WTC11 (cell line): ENCODE measurements at places on chromosomes 5 and 9.
A peak's percentile ranks its signal among the peaks of the same experiment; 100 is the strongest.

- DNase-seq = no peak
These were observed 8.1 kb upstream of the TSPAN17 start for GRCh38 chr5:176639208-176639607.

GRCh38 chr9:94807556-94807955 is 81.1 kb downstream of the AOPEP start:
- no peak for DNase-seq

DNA sequence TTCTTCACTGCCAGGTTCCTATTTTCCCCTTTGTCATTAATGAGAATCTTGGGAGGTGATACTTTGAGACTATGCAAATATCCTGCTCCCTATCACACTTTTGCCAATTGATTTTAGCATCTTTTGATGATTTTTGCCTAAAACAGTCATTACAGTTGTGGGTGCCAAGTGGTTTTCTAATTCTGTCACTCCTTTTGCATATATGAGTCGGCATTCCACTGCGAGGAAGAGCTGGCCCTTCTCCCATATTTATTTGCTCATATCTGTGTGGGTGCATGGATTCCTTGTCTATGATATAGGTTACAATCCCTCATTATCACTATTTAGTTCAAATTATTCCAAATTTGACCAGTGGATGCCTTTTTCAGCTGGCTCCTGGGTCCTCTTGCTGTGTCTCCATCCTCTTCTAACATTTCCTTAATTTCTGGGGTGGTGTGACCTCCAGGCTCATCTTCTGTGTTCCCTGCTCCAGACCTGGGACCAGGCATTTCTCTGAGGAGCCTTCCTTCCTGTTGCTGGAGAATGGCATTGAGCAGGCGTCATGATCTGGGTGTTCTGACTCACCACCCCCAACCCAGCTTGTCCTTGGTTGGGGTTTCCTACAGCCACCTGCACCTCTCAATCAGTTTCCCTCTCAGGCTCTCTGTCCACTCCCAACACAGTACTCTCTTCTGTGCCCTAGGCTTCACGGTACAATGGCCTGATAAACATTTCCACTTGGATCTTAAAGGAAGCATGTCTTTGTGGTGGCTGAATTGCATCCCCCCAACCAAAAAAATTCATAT is 106.7 kb downstream of the NXNL2 start:
- DNase-seq = no peak

- no peak for DNase-seq
These were observed 285.3 kb upstream of the GRAMD2B start for GRCh38 chr5:126137891-126138280.

DNA sequence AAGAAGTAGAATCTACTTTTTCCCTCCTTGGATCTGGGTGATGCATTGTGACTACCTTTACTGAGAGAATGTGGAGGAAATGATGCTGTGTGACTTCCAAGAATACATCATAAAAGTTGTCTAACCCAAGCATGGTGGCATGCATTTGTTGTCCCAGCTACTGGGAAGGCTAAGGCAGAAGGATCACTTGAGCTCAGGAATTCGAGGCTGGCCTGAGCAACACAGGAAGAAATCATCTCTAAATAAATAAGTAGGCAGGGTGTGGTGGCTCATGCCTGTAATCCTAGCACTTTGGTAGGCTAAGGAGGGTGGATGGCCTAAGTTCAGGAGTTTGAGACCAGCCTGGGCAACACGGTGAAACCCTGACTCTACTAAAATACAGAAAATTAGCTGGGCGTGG is 143.2 kb upstream of the VLDLR start:
- DNase-seq = no peak

DNA sequence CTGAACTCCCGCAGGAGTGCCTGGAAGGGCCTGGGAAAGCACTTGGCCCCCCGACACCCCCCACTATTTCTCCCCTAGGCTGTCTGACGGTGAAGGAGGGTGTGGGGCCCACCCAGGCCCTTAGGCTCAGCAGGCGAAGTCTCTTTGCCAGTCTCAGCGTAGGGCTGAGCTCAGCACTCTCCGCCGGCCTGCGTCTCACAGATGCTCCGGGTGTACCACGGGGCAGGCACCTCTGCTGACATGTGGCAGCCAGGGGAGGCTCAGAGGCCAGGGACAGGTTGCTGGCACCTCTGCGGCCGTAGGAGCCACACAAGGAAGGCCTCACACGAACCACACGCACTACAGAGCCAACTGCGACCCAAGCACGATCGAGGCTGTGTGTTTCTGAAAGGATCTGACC is 114.2 kb downstream of the VAV2 start:
- no peak for DNase-seq

- no peak for DNase-seq
These were observed 13.8 kb downstream of the CYFIP2 start for GRCh38 chr5:157279605-157280239.

GRCh38 chr5:74075501-74076484 is 449.8 kb downstream of the ARHGEF28 start:
- DNase-seq = no peak

DNA sequence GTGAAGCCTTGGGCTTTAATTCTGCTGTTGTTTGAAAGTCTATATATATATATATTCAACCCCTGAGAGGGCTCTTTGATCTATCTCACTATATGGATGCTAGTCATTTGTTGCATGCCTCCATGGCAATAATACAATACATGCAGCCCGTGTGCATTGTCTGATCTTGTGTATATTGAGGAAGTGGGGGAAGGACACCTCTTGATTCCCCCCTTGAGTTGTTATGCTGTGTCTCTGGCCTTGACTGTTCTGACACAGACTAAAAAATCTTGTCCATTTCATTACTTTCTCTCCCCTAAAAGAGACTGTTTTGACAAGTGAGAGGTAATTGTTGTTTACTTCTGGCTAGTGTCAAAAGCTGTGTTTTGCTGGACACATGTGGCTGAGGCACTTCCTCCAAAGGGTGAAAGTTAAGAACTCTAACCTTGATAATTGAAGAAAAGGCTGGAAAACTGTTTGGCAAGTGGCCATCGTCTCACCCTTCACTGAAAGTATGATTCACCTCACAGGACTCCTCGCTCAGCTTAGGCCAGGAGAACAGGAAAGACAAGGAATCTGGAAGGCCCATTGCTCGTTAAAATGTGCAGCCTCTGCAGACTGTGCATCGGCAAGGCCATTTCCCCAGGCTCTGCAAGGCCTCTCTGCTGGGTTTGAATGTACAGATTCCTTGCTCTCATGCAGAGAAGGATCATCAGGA is 304.0 kb downstream of the PRELID2 start:
- DNase-seq = no peak

DNA sequence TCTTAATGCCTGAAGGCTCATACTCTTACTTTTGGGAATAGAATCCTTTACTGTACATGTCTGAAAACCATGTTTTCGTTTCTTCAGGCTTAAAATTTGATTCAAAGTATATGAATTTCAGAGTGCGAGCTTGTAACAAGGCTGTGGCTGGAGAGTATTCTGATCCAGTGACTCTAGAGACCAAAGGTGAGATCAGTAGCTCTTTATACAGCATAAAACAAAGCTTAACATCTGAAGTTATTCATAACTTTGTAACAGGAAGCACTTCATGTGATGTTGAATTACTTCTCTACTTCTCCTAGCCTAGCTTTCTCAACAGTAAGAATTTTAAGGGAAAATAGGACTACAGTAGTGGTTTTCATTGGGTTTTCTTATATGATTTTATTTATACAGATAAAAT is 49.4 kb upstream of the FKTN start:
- no peak for DNase-seq

- DNase-seq = no peak
These were observed 38.0 kb upstream of the SLC44A1 start for GRCh38 chr9:105206496-105206820.

- no peak for DNase-seq
These were observed 58.3 kb downstream of the NRG2 start for GRCh38 chr5:139984816-139985215.

GRCh38 chr5:45696206-45696836 is at the start of gene HCN1:
Gene HCN1 (minus strand): TSS chr5:45696380.
- peak; percentile 91 for DNase-seq

DNA sequence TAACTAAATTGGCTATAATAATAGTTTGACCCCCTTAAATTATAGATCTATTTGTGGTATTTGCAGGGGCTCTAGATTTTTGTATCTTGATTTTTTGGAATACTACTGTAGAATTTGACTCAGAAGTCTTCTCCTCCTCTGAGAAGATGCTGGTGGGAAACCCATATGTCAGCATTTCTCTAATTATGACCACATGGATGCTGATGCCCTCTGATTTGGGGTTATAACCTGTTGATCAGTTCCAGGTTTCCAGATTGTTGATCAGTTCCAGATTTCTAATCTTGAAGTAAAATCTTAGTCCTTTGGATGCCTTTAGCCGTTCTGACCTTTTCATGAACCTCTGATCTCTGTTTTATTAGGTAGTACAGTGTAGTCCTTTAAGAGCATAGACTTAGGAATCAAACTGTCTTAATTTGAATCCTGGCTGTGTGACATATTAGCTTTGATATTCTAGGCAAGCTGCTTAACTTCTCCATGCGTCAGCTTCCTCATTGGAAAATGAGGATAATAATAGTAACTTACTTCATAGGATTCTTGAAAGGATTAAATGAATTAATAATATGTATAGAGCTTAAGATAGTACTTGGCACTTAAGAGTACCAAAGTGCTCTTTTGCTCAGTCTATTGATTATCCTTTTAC is 8.1 kb downstream of the FSD1L start:
- no peak for DNase-seq
